ENCODE measurements at places on chromosomes 6 and 20. TPM values are rescaled to one million over a fixed set of nuclear protein-coding genes. Genes with fewer than 3 reads are reported as not detected.

Gene RGS17
- 1.7 TPM for total RNA-seq

Gene OR12D3
- total RNA-seq = not detected

Gene MATN4
- total RNA-seq = not detected

Gene AIF1
- total RNA-seq = not detected

Gene OSTM1
- total RNA-seq = 17.5 TPM

Gene BPIFB4
- total RNA-seq = not detected

Gene GSTA1
- total RNA-seq = 0.18 TPM

Gene KCNQ5
- total RNA-seq = 1.7 TPM

Gene SAPCD1
- total RNA-seq = not detected

Gene BMP7
- total RNA-seq = not detected

Gene PSORS1C1
- 0.28 TPM for total RNA-seq

Gene MOXD1
- total RNA-seq = 10.6 TPM

Gene HFE
- total RNA-seq = 14.9 TPM

Gene ALDH5A1
- 0.36 TPM for total RNA-seq

Gene SAMD5
- 2.2 TPM for total RNA-seq

Gene TRIM40
- total RNA-seq = not detected

Gene GPR6
- total RNA-seq = not detected

Gene HCRTR2
- not detected for total RNA-seq

Gene COL11A2
- under 0.01 TPM for total RNA-seq

Gene TBXT
- total RNA-seq = not detected

Gene MSH5
- 4.7 TPM for total RNA-seq

Gene HLA-DMB
- 0.28 TPM for total RNA-seq

Gene CCM2L
- not detected for total RNA-seq

Gene LPA
- total RNA-seq = not detected

Gene MAFB
- total RNA-seq = not detected

Gene NKAPL
- 0.83 TPM for total RNA-seq

Gene ANKRD6
- 0.28 TPM for total RNA-seq

Gene TP53TG5
- not detected for total RNA-seq

Gene TMEM217
- 1.4 TPM for total RNA-seq

Gene ABRACL
- 42.8 TPM for total RNA-seq

Gene FRMD1
- not detected for total RNA-seq

Gene OPRL1
- total RNA-seq = 0.36 TPM

Gene ABHD16B
- not detected for total RNA-seq

Gene PRSS16
- not detected for total RNA-seq

Gene BPIFA1
- not detected for total RNA-seq

Gene STX11
- total RNA-seq = 0.54 TPM

Gene RAB32
- 108 TPM for total RNA-seq

Gene FOXO3
- 38.7 TPM for total RNA-seq

Gene RIPOR2
- 0.83 TPM for total RNA-seq

Gene CCHCR1
- total RNA-seq = 22.0 TPM

Gene E2F1
- 10.6 TPM for total RNA-seq

Gene OCSTAMP
- total RNA-seq = not detected

Gene MUC21
- not detected for total RNA-seq

Gene CST1
- total RNA-seq = not detected

Gene SEMG1
- not detected for total RNA-seq

Gene LY6G6C
- not detected for total RNA-seq

Gene TAF11
- 24.2 TPM for total RNA-seq

Gene LAMA4
- total RNA-seq = 29.7 TPM

Gene PLEKHG1
- 0.28 TPM for total RNA-seq

Gene BAG2
- 19.2 TPM for total RNA-seq

Gene SAMD10
- total RNA-seq = 0.54 TPM

Gene DEFB116
- total RNA-seq = not detected

Gene PHACTR1
- not detected for total RNA-seq

Gene FOXS1
- total RNA-seq = not detected

Gene HLA-DQA2
- total RNA-seq = not detected

All from IMR-90 (cell line).